ENCODE measurements at places on chromosomes 6 and 20.

GRCh38 chr6:30810813-30811339 is 66.5 kb upstream of the IER3 start:
- no peak for DNase-seq

- no peak for DNase-seq
Measured at GRCh38 chr6:10595731-10596664, 74.8 kb downstream of the GCNT2 start.

- no peak for DNase-seq
Measured at GRCh38 chr6:69900869-69901268, 34.5 kb downstream of the COL19A1 start.

DNA sequence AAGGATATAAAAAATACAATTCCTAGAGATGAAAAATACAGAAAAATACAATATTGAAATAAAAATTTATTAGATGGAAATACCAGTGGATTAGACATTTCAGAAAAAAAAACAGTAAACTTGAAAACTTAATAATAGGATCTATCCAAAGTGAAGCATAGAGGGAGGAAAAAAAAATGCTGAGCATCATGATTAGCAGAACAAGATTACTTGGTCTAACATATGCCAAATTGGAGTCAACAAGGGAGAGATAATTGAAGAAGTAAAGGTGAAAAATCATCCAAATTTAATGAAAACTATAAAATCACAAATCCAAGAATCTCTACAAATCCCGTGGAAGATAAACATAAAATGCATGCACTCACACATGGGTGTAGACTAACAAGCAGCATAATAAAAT is 166.2 kb upstream of the BMP5 start:
- DNase-seq = no peak

DNA sequence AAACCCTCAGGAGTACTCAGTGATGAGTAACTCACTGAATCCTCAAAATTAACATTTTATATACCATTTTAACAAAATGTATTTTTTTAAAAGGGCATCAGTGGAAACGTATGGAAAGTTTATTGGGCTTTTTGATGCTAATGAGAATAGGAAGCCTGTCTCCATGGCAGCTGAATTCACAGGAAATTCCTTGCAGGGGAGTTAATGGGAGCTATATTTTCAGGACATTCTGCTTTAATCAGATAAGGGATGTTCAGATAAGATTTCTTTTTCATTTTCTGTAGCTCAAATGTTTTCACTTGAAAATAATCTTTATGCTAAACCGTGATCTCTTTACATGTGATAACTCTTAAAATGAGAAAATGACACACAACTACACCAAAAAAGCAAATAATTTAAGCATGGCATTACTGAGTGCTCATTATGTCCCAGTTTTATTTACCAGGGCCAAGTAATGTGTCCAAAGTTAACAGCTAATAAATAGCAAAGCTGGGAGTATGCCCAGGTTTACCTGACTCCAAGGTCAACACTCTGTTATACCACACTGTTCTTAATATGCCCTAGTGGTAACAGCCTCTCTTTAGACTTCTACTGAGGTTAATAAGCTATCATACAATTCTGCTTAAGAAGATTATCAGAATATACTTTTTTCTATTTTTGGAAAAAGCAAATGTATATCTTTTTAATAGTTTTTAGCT is 348.1 kb downstream of the GRIK2 start:
- DNase-seq = no peak

GRCh38 chr6:166400181-166400580 is 17.4 kb upstream of the MPC1 start:
- no peak for DNase-seq

DNA sequence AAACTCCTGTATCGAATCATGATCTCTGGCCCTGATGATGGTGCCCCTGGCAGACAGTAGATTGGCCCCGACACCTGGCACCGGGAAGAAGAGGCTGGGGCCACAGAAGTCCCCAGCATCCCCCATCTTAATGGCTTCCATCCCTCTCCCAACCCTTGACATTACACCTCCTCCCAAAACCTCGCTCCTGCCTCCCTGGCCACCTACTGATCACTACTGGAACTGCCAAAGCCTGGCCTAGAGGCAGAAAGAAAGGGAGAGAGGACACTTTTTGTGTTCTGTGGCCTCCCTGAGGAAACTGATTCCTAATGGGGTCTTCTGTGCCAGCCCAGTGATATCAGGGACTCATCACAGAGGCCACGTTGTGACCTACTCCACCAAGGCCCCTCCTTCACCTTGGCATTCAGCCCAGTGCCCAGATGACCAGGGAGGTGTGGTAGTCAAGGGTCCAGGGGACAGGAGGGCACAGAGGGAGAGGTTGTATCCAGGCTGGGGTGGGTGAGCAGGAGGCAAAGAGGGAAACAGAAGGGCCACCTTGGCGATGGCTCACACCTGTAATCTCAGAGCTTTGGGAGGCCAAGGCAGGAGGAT is 6.1 kb downstream of the C20orf173 start:
- DNase-seq = no peak

GRCh38 chr6:92376691-92377090 is 1042.7 kb downstream of the EPHA7 start:
- DNase-seq = no peak

DNA sequence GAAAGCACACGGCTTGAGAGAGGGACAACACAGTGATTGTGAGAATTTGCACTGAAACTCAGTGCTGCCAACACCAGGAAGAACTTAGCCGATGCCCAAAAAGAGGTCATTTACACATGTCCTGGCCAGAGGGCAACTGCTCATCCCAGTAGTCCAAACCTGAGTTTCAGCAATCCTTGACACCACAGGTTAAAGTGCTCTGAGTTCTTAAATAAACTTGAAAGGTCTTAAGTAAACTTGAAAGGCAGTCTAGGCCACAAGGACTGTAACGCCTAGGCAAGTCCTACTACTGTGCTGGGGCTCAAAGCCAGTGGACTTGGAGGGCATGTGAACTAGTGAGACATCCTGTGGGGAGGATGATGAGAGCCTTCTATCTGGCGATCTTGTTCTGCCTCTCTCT is 14.1 kb downstream of the SNX14 start:
- no peak for DNase-seq

DNA sequence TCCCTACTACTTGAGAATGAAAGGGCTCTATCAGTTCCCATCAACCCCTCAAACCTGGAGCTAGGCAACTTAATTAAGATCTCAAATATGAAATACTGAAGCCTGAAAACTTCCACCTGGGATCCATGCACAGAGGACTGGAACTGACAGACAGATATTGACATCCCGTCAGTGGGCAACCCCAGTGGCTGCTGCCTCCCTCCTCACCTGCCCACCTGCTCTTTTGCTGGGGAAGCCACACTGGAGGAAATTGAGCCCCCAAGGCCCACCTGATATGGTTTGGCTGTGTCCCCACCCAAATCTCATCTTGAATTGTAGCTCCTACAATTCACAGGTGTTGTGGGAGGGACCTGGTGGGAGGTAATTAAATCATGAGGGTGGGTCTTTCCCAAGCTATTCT is 192.8 kb downstream of the LRFN2 start:
- no peak for DNase-seq

GRCh38 chr6:150142670-150143515 is at the start of gene PPP1R14C:
PPP1R14C (plus strand) TSS chr6:150143044; CDS start chr6:150143193, 149 bp downstream.
- no peak for DNase-seq

- DNase-seq = no peak
Measured at GRCh38 chr6:73011945-73012344, 213.4 kb downstream of the KHDC1L start.

GRCh38 chr6:61622601-61623000 is 663.4 kb downstream of the KHDRBS2 start:
- DNase-seq = no peak

DNA sequence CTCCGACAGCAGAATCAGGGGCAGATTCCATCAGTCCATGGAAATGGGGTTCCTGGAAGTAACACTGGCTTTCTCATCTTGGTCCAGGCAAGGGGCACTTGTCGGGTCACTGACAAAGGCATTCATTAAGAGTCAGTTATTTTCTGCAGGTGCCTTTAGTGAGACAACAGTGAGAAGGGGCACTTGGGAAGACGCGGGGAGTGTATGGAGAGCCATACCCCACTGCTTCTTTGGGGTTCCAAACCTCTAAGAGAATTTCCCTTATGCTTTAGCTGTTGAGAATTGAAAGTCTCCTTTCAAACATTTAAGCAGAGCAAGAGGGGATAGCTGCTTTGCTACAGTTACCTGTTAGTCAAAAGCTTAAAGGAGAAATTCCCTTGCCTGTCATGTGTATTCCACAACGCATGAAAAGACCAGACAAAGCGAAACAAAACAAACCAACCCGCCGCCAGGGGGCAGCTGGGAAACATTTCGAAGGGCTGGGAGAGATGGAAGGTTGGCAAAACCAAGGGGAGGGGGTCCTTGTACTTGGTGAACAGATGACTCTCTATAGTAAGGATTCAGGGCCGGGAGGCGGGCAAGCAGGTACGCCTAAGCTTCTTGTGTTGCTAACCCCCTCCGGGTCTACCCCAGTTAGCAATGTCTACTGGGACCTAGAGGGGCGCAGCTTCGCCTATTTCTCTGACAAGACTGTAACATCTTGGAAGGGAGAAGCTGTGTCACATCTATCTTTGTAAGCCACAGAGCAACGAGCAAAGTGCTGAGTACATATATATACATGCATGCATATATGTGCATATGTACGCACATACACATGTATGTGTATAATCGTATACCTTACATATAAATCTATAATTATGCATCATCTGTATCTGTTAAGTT is 474.9 kb upstream of the AGPAT4 start:
- no peak for DNase-seq

GRCh38 chr6:48200869-48201390 is 89.9 kb upstream of the PTCHD4 start:
- no peak for DNase-seq

DNA sequence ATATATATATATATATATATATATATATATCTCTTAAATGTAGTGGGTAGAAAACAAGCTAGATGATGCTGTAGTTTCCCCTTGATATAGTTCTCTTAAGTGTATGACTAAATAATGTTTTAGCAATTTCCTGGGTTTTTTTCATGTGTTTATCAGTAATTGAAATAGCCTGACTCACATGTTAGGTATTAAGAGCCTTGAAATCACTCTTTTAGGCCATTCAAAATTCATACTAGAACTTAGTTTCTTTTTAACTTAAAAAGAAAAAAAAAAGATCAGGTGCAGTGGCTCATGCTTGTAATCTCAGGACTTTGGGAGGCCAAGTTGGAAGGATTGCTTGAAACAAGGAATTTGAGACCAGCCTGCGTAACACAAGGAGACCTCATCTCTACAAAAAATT is 44.1 kb downstream of the NKX2-4 start:
- DNase-seq = no peak

GRCh38 chr6:26232940-26233648 is 131.9 kb upstream of the BTN3A2 start:
- no peak for DNase-seq

DNA sequence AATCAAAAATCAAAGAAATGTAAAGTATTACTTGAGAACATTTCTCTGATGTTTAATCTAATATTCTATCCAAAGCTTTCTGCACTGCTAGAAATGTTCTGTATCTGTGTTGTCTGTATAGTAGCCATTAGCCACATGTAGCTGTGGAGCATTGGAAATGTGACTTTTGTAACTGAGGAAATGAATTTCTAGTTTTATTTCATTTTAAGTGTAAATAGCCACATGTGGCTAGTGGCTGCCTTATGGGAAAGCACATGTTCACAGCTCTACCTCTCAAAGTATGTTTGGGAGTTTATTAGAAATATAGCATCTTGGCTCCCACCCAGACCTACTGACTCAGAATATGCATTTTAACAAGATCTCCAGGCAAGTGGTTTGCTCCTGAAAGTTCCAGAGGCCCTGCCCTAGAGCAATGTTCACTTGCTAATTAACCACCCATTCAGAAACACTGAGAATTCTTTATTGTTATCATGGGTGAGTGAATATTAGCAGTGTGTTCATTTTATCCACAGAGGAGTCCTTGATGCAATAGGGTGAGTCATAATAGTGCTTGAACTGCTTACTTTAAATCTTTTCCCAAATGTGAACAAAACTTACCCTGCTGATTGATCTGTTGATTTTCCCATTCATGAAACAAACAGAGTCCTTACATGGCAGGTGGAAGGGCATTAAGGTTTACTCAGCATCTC is 282.7 kb downstream of the PLCB1 start:
- DNase-seq = no peak

DNA sequence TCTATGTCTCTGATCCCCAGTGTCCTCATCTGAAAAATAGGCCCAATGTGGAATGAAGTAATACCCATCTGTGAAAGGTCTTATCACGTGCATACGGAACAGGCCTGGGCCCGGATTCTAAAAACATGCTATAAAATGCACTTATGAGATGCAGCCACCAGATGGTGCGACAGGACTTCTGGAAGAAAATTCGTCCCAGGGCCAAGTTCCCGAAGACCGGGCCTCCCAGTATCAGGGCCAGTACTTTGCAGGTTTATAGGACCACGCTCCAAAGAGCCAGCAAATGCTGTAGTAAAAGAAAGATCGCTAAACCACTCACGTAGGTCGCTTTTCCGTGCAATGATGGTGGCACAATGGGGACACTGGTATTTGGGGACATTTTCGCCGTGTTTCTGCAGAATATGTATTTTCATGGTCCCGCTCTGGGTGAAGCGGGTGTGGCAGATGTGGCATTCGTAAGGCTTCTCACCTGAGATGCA is 10.6 kb downstream of the CTCFL start:
- DNase-seq = no peak

DNA sequence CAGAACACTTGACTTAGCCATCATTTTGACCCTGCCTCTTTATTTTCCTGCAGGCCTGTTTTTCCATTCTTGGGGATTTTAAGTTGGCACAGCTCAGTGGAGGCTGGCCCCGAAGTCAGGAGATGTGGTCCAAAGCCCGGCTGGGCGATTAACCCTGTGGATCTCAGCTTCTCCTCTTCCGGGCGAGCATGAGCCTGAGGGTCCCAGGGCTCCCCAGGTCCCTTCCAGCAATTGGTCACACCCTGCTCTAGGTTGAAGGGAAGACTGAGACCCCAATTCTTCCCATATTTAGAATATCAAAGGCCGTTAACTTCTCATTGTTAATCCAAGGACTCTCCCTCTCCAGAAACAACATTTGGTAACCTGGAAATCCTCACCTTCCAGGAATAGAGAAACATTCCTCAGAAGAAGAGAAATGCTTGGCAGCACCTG is 2.3 kb downstream of the THBS2 start:
- DNase-seq = no peak

DNA sequence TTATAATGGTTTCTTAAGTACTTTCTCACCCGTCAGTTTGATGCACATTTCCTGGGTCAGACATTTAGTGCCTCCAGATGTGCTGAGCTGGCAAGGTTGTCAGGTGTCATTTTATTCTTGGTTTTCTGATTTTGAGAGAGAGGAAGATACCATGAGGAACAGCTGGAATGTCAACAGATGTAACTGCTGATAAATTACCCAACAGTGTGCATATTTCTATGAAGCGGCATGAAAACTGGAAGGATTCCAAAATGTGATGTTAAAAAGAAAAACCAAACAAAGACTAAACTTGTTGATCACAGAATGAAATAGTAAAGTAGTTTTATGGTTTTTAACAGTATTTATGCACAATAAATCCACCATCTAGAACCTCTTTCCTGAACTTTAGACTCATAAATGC is 447.3 kb downstream of the HDGFL1 start:
- DNase-seq = no peak

- DNase-seq = no peak
Measured at GRCh38 chr6:48080227-48081009, 30.6 kb downstream of the PTCHD4 start.

Measured in T-helper 9 cell (primary cell).